ENCODE measurements at places on chromosomes 3 and 15. TPM values are rescaled to one million over a fixed set of nuclear protein-coding genes. Genes with fewer than 3 reads are reported as not detected.

CD80 gene
- total RNA-seq: not detected

SPTBN5 gene
- 0.20 TPM for total RNA-seq

SKOR1 gene
- 0.17 TPM for total RNA-seq

PBRM1 gene
- 91.2 TPM for total RNA-seq
